Metanephros (tissue), 2 donors: ENCODE measurements at places on chromosomes 3 and 15. TPM values are rescaled to one million over a fixed set of nuclear protein-coding genes. Genes with fewer than 3 reads are reported as not detected.

Gene KBTBD13
- 1.2 TPM for total RNA-seq

Gene TMEM62
- 18.3 TPM for total RNA-seq

Gene ALDH1L1
- total RNA-seq: 32.5 TPM

Gene COL8A1
- total RNA-seq: 13.0 TPM

Gene GNB5
- total RNA-seq: 32.5 TPM

Gene PPIB
- 229 TPM for total RNA-seq

Gene CCR9
- 0.18 TPM for total RNA-seq

Gene SYNPR
- not detected for total RNA-seq

Gene REC114
- not detected for total RNA-seq

Gene VGLL3
- 7.5 TPM for total RNA-seq

Gene SLC12A8
- total RNA-seq: 7.2 TPM

Gene NRG4
- total RNA-seq: 2.5 TPM

Gene ACKR2
- 6.4 TPM for total RNA-seq

Gene SAMD7
- 0.18 TPM for total RNA-seq

Gene TTLL13
- total RNA-seq: 1.3 TPM

Gene CAPN3
- 121 TPM for total RNA-seq

Gene SLC28A1
- total RNA-seq: 6.6 TPM

Gene ARL6IP5
- 44.0 TPM for total RNA-seq

Gene CYP19A1
- total RNA-seq: not detected

Gene IGSF10
- 2.5 TPM for total RNA-seq

Gene TLE3
- 112 TPM for total RNA-seq

Gene KIAA1143
- total RNA-seq: 25.5 TPM
